ENCODE measurements at places on chromosomes 1 and 21. TPM values are rescaled to one million over a fixed set of nuclear protein-coding genes. Genes with fewer than 3 reads are reported as not detected.

RIPK4 gene
- 54.8 TPM for total RNA-seq

MATN1 gene
- 0.45 TPM for total RNA-seq

CLIC6 gene
- total RNA-seq, result not detected

ADAM30 gene
- not detected for total RNA-seq

TBX15 gene
- total RNA-seq, result 0.27 TPM

NBPF6 gene
- total RNA-seq, result 1.8 TPM

ETV3L gene
- total RNA-seq, result not detected

C2CD4D gene
- 0.53 TPM for total RNA-seq

DSTYK gene
- total RNA-seq, result 5.4 TPM

PRCC gene
- total RNA-seq, result 86.6 TPM

SH2D1B gene
- total RNA-seq, result 3.0 TPM

OLFM3 gene
- total RNA-seq, result not detected

DPT gene
- not detected for total RNA-seq

FNDC5 gene
- total RNA-seq, result 0.23 TPM

BARHL2 gene
- not detected for total RNA-seq
